ENCODE measurements at places on chromosomes 3 and 15. TPM values are rescaled to one million over a fixed set of nuclear protein-coding genes. Genes with fewer than 3 reads are reported as not detected.

DNA sequence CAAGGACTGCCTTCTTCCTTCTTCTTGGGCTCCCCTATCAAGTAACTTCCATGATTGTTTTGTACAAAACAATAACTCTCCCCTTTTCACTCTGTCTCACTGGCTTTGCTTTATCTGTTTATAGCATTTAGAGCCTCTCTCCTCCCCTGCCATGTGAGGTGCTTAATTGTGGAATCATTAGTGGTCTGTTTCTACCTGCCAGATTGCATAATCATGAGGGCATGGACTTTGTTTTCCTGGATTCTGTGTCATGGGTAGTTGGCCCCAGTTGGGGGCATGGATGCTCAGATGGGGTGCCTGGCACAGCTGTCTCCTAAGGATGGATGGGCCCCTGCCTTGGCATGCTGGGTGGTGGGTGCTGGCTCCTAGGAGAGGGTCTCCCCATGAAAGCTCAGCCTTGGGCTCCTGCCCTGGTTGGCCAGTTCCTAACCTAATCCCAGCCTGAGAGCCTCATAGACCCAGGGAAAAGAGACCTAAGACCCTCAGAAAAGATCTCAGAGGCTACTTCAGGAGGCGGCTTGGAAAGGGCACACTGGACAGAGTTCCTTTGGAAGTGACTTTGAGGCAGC lies 8.0 kb upstream of the CTXND1 start:
- DNase-seq, result no peak

- no peak for DNase-seq
Measured at GRCh38 chr3:192409838-192410683, 317.3 kb downstream of the FGF12 start.

DNA sequence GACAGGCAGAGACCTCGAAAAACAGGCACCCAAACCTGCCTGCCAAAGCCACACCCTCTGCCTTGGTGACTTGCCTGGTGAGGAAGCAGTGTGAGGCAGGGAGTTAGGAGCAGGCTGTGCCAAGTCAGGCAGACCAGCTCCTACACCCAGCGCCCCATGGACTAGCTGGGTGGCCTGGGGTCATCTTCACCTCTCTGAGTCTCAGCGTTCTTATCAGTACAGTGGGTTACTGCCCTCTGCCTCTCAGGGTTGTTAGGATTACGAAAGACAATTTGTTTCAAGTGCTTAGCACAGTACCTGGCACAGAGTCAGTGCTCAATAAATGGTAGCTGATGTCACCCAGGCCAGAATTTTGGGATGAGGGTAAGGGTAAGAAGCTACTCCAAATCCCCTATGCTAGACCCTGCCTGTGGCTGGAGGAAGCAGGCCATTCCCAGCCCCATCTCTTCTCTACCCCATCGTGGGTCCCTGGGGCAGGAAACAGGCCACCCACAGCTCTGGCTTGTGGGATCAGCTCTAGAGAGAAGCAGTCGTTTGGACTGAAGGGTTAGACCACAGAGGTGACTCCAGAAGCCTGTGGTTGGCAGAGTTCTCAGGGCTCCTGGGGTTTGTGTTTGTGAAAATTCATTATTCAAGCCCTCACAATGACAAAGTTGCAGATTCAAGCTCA lies 10.1 kb downstream of the SLC51B start:
- DNase-seq, result no peak

GRCh38 chr3:167991213-167991612 lies 104.5 kb downstream of the GOLIM4 start:
- DNase-seq, result no peak

SRGAP3 gene
- polyA plus RNA-seq, result 9.2 TPM

CIAO2A gene
- 44.6 TPM for polyA plus RNA-seq

All from mammary epithelial cell (primary cell).